ENCODE measurements at places on chromosomes 11 and 22.
A peak's percentile ranks its signal among the peaks of the same experiment; 100 is the strongest.

DNA sequence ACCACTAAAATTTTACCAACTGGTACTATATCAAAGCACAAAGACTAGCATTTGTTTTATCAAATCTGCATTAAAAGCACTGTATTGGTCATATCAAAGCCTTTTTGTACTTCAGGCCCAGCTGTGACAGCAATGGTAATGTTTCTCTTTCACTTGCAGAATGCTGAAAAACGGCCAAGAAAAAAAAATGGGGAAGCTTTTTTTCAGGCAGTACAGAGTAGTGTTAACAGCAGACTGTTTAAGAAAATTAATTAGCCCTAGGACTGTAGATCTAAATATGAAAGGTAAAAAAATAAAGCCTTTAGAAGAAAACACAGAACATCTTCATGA is 33.3 kb downstream of the DENND5A start:
- DNase-seq, result no peak

- no peak for DNase-seq
Measured at GRCh38 chr11:57651408-57651807, 1.7 kb upstream of the YPEL4 start.

DNA sequence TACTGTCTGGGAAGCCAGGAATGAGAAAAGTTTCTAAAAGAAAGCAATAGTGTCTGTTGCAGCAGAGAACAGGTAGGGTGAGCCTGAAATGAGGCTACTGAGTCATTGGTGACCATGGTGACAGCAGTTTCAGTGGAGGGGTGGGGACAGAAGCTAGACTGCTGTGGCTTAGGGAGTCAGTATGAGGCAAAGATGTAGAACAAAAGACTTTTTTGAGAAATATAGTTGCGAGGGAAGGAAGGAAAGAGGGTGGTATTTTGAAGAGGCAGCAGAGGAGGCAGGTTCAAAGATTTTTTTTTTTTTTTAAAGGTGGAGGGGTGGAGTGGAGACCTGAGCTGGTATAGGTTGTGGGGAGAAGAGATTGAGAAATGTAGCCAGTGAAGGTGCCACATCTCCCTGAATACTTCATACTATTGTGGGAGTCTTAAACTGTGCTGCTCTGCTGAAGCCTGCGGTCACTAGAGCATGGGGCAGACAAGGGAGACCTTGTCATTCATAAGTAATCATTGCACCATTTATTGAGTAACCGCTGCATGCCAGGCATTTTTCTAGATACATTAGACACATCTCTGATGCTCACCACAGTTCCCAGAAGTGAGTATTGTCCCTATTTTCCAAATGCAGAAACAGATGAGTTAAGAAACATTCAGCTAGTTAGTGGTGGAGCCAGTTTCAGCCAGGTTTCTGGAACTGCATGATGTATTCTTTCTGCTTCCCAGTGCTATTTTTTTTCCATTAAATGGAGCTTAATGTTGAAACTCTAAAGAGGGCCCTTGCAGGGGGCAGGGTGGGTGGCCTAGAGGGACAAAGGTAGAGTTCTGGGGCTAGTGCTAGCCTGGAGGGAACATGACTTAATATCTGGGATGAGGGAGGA is 49.9 kb downstream of the STIM1 start:
- DNase-seq, result no peak

DNA sequence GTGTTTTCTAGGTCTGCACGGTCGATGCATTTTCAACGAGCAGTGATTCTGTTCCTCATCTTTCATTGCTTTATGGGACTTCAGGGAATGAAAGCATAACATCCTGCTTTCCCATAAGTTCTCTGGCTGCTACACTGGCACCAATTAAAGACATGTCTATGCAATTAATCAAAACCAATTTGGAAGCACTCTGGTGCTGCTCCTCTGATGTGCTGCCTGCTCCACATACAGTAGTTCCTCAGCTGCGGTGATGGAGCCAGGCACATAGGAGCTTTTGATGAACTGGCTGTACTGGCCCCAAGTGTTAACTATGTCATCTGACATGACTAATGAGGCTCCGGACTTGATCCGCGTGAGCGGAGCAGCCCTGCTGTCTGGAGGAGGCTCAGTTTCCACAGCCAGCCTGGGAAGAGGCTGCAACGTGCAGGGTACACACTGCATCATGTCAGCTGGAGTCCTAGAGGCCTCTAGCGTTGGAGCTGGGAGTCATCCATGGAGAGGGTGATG is 29.8 kb downstream of the GVQW3 start:
- no peak for DNase-seq

DNA sequence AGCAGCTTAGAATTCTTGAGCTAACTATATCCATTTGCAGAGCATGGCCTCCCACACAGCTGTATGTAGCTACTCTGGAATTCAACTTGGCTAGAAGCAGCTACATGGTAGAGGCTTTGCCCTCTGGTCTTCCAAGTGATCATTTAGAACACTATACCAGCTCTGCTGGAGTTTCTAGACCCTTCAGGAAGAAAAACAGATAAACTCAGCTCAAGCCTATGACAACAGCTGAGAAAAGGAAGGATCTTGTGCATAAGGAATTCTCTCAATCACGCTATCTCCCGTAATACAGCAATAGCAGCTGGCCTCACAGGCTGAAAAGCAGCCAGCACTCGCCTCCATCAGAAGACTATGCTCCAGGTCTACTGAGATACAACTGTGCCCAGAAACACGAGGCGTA is 50.6 kb upstream of the APOA1 start:
- DNase-seq, result no peak

DNA sequence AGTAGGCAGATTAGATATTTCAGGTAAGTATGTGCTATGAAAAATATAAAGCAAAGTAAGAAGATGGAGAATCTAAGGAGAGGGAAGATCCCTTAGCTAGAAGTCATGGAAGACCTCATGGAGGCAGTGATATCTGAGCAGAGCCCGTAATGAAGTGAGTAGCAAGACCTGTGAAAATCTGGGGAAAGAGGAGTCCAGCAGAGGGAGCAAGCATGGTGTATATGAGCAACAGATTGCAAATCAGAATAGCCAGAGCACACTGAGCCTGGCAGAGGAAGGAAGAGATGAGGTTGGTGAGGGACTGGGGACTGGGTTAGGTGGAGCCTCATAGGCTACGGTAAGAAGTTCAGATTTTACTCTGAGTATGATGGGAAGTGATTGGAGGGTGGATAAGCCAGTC is 9.4 kb downstream of the LHFPL7 start:
- no peak for DNase-seq

GRCh38 chr11:57249384-57250319 is 12.6 kb upstream of the APLNR start:
- no peak for DNase-seq

GRCh38 chr11:57463671-57464538 is 3.6 kb downstream of the RTN4RL2 start:
- DNase-seq, result no peak

DNA sequence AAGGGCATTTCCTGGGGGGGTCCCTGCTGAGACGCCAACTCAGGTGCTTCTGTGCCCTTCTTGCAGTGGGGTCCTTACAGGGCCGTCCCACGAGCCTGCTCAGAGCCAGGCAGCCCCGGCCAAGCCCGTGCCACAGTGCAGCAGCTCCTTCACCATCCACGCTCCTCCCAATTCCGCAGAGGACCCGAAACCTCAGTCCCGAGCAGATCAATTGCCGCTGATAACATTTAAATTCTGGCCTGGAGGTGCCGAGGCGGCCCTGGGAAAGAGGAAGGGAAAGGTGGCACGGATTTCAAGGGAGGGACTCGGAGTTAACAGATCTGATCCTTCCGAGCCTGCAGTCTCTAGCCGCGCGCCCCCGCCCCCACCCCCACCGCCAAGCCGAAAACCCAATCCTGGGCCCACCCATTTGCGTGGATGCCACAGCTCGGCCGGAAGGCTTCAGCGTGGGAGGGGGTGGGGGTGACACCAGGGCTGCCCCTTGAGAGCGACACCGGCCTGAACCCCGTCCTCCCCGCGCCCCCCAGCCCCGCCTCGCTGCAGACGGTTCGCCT is 32.3 kb upstream of the JAM3 start:
- DNase-seq, result no peak

GRCh38 chr11:118842369-118842768 is 41.3 kb upstream of the CXCR5 start:
- DNase-seq, result no peak

GRCh38 chr11:118102721-118103261 is 16.0 kb upstream of the SMIM35 start:
- DNase-seq, result no peak

- no peak for DNase-seq
Measured at GRCh38 chr11:8833568-8834315, 77.2 kb upstream of the AKIP1 start.

- no peak for DNase-seq
Measured at GRCh38 chr11:102179371-102179770, 69.1 kb downstream of the YAP1 start.

GRCh38 chr11:43852057-43852636 is 28.5 kb upstream of the ALKBH3 start:
- peak; percentile 29 for DNase-seq

DNA sequence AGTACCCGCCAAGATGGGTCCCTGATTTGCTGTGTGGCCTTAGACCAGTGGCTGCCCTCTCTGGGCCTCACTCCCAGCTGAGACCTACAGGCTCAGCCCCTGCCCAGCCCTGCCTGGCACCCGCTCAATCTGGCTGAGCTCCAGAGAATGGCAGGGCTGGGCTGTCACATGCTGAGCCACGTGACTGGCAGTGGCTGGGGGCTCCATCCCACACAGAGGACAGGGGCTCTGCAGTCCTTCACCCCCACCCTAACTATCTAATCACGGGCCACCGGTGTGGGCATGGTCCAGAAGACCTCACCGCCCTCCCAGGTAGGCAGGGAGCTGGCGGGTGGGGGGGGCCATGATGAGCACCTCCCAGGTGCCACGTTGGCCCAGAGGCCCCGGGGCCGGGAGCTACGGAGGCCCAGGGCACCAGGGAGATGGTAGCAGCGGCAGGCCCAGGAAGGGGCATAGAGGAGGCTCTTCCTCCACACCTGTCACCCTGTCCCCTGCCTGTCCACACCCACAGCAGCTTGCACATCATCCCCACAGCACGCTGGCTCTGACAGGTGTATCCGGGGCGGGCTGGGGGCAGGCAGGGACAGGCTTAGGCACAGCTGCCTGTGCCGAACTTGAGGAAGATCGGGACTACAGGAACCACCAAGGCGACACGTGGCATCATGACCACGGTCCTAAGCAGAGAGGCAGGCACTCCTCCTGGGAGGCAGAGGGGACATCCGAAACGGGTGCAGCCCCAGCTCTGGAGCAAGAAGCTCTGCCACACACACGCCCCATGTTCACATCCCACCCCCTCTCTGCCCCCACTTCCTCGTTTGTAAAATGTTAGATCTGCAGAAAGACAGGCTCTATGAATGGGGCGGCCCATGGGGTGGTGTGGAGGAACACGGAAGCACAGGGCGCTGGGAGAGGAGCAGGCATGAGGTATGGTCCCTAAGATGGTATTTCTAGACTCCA is 1.5 kb upstream of the ALDH3B1 start:
- DNase-seq, result no peak

DNA sequence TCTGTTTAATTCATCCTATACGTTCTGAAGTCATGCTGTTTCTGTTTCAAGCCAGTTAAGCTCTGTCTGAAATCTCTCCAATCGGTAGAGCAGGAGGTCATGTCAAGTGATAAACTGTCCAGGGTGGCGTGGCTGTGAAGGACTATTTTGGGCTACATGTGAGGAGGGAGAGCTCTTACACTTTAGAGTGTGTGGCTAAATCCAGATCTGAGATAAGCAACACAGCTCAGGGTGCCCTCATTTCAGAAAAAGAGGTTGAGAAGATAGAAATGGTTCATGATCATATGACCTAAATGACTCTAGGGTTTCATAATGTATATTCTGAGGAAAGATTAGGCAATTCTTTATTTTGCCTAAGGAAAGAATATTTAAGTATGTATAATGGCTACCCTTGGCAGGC is 8.4 kb downstream of the BLID start:
- no peak for DNase-seq

DNA sequence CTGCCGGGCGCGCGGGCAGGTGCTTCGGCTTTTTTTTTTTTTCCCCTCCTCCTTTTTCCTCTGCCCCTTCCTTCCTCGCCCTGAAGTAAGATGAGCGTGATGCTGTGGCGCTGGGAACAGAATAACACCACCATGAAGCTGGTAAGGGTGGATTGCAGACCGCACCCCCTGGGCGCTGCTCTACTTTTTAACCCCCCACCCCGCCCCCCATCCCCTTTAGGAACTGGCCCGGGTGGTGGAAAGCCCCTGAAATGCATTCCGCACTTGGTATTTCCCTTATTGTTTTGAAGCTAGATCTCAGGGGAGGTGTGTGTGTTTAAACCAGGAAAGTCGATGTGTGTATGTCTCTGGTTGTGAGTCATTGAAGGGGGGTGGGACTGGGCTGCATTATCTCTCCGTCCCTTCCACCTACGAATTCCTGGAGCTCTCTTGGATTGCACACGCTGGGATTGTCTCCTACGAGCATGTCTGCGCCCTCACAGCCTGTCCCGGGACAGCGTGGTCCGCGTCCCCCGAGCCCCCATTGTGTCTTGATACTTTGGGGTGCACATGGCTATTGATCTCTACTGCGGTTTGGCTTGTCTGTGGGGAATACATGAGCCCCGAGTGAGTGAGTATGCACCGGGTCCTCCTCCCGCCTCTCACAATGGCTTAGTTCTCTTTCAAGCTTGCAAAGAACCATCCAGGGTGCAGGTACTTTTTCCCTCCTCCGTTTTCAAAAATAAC is 64.9 kb downstream of the NAV2 start:
- no peak for DNase-seq

DNA sequence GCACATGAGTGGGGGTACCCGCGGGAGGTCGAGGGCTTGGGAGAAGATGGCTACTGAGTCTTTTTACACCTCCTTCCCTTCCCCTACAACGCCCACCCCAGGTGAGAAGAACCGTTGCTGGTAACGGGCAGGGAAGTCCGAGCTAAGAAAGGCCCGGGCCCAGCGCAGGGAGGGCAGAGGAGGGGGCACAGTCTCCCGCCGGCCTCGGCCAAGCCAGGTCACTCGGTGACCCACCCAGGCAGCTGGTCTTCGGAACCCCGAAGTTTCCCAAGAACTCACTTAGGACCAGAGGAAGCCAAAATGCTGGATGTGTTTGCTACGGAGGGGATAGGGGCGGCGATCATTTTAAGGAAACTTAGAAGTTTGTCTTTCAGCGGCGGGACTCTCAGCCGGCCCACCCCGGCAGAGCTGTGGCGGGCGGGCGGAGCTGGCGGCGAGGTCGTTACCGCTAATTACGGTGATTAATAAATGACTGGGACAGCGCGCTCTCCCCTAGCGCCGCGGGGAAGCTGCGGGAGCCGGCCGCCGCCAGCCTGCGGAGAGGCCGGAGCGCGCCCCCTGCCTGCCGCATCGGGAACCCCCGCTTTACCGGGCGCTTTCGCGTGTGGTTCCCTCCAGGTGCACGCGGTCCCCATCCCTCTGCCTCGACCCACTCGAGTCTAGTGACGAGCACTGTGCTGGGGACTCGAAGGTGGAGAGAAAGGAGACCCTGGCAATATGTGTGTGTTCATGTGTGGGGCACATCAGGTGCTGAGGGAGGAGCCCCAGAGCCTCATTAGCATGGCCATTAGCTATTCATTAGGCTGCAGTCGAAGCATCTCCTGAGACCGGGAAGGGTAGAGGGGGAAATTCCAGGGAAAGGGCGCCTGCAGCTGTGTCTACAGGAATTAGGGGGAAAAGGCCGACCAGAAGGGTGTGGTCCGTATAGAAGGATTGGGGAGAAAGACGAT is 945 bp downstream of the ROBO3 start:
- DNase-seq, result no peak

GRCh38 chr22:37492428-37493344 is 6.5 kb upstream of the MFNG start:
- DNase-seq, result no peak
